HT-29 (cell line): ENCODE measurements at places on chromosomes 4 and X.

- DNase-seq, result no peak
Measured at GRCh38 chr4:46649390-46649789, 259.5 kb upstream of the GABRA2 start.

DNA sequence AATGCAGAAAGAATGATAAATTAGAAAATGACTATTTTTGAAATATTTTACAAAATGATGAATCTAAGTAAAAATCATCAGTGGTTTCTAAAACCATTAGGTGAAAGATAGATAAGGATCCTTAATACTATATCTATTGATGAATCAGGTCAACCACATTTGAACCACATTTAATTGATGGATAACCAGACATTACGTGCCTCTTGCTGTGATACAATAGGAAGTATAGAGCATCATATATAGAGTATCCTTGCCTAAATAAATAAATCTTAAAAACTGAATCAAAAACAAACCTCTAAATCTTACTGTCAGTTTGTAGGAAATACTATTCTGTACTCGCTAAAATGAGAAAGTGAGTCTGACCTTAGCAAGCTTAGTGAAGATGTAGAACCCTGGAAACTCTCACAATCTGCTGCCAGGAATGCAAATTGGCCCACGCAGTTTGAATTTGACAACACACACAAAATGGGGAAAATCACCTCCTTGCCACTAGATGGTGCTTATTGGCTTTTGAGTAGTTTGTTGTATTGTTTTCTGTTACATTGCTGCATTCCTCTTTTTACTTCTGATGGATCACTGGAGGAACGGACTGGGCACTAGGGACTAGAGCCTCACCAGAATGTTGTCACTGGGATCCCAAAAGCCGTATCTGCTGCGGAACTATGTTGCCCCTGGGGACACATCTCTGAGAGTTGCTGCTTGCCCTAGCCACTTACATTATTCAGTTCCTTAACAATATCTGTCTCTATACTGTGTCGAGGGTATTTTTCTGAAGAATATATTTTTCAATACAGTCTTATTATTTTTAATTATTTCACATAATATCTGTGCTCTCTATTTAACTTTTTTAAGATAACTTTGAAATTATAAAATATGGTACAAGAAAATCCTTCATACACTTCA, 25.4 kb upstream of the SLAIN2 start:
- DNase-seq, result peak; percentile 70

DNA sequence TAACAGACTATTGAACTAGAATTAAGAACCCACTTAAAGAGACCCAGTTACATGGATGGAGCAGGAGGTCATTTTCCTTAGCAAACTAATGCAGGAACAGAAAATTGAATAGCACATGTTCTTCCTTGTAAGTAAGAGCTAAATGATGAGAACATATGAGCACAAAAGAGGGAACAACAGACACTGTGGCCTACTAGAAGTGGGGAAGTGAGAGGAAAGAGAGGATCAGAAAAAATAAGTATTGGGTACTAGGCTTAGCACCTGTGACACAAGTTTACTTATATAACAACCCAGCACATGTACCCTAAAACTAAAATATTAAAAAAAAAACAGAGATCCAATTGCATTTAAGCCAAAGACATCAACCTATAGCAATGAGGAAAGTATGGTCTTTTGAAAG, 26.2 kb downstream of the ARAP2 start:
- no peak for DNase-seq

DNA sequence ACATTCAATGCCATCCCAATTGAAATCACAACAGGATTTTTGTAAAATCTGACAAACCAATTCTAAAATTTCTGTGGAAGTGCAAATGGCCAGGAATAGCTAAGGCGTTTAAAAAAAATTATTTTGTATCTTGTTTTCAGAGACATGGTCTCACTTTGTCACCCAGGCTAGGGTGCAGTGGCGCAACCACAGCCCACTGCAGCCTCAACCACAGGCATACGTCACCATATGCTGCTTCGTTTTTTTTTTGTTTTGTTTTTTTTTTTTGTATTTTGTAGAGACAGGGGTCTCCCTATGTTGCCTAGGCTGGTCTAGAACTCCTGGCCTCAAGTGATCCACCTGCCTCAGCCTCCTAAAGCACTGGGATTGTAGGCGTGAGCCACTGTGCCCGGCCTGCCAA, 24.5 kb downstream of the ZNF41 start:
- DNase-seq, result no peak

- no peak for DNase-seq
Measured at GRCh38 chr4:2947926-2948325, 15.3 kb downstream of the NOP14 start.

GRCh38 chr4:84780719-84781118, 185.8 kb downstream of the WDFY3 start:
- DNase-seq, result no peak

DNA sequence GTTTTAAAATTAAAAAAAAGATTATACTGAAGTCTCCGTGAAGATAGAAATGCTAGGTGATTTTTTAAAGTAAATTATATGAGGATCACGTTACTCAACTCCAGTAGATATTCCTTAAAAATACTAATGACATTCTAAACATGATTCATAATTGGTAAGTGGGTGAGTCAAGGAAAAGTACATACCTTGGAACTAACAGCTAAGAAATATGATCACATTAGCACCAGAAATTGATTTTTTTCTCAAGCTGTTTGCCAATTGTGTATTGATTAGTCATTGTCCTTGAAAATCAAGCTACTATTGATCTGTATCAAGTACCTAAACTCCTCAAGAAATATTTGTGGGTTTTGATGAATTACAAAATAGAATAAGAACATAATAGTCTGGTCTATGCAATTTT, 362.6 kb upstream of the PPP1R2C start:
- DNase-seq, result no peak

DNA sequence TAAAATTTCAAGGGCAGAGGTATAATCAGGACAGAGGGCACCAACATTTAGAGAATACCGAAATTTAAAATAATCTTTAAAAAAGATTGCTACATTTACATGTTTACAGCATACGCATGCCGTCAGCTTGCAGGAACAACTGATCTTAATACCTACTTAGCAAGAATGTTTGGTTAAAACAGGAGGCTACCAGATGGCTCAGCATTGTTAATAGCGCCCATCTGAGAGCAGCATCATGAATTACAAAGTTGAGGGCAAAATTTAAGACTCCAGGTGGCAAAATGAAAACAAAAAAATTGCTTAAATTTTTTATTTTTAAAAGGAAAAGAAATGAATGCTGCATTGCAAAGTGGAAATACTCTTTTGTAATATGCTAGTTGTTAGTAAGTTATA, 241.3 kb downstream of the C4orf33 start:
- no peak for DNase-seq

DNA sequence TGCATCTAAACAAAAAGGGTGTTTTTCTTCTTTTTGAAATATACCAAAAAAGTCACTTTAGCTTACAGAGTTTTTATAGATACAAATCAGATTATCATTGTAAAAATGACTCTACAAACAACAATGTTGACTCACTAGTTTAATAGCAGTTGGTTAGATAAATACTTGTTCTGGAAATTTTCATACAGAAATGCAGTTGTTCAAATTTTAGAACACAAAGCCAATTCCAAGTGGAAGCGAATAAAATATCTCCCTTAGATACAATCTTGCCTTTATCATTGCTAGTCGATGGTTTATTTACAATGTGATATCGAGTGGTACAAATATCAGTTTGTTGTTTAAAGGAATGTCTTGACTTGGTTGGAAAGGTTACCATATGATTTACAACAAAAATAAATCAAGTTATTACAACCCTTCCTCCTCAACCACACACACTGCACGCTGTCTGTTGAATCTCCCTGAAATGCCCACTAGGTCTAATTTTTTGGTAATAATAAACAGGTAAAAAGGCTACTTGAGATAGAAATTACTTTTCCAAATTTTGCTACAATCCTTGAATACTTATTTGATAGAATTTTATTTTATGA, 114.8 kb downstream of the CDS1 start:
- no peak for DNase-seq

DNA sequence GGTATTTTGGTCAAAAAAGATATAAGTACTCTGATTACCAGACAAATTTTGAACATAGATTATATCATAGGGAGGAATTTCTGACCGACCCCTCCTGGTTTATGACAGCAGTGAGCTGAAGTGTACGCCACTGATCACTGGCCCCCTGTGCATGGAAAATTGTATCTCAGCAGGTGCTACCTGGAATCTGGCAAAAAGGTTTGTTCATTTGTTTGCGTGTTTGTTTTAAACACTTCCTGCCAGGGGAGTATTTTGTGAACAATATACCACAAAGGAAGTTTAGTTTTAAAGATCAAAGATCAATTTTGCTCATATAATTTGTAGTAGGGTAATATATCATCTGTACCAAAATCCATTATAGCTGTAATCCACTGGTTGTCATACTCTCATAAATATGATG, 219.7 kb upstream of the TENM3 start:
- DNase-seq, result no peak

DNA sequence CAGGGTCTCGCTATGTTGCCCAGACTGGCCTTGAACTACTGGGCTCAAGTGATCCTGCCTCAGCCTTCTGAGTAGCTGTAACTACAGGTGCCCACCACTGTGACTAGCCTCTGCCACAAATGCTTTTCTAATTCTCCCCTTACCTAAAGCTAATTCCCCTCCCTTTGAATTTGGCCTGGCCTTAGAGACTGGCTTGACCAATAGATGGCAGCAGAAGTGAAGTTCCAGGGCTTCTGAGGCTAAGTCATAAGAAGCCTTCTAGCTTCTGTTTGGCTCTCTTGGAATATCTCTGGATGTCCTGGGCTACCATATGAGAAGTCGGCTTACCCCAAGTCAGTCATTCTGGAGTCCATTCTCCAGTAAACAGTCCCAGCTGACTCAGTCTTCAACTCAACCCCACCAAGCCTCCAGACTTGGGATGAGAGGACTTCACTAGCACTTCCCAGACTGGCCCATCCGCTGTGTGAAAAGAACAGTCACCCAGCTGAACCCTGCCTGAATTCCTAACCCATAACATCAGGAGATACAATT, 61.0 kb downstream of the HPRT1 start:
- DNase-seq, result peak; percentile 82

- DNase-seq, result no peak
Measured at GRCh38 chr4:74548561-74548960, 103.6 kb downstream of the AREG start.

DNA sequence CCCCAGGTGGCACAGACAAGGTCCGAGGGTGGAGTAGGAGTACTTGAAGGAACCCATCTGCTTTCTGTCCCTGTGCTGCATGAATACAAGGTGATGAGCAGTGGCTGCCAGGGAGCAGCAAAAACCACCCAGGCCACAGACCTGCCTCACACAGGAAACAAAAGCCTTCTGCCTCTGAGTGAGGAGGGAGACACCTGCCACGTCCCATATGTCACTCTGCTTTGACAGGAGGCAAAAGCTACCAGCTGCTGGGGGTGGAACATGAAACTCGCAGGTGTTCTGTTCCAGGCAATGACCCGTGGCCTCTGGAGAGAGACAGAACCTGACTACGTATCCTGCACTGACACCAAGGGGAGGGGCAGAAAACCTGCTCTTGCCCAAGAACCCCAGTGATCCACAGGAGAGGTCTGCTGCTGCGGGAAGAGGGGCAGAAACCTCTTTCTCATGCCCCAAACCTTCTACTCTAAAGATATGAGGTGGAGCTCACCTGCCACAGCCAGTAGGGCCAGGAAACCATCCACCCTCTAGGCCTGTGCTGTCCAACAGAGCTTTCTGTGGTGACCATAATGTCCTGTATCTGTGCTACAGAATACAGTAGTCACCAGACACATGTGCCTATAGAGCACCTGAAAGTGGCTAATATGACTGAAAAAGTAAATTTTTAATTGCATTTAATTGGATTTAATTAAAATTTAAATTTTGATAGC, 172.9 kb downstream of the PRDM5 start:
- DNase-seq, result no peak

- no peak for DNase-seq
Measured at GRCh38 chr4:118327554-118328241, 25.1 kb downstream of the PRSS12 start.

- no peak for DNase-seq
Measured at GRCh38 chr4:142752202-142752786, 93.8 kb downstream of the INPP4B start.
